ENCODE measurements at places on chromosomes 16 and 17. TPM values are rescaled to one million over a fixed set of nuclear protein-coding genes. Genes with fewer than 3 reads are reported as not detected.

CHST6 gene
- 0.06 TPM for total RNA-seq

SEPTIN12 gene
- total RNA-seq, result not detected

SYNGR3 gene
- total RNA-seq, result 4.6 TPM

HEATR9 gene
- total RNA-seq, result 2.3 TPM

GSDMA gene
- 0.10 TPM for total RNA-seq

ESRP2 gene
- 0.48 TPM for total RNA-seq

ORMDL3 gene
- 58.2 TPM for total RNA-seq

TBC1D3K gene
- not detected for total RNA-seq

Data from activated CD8-positive, alpha-beta memory T cell treated with anti-CD3 and anti-CD28 coated beads for 36 hours (primary cell).